Fibroblast of skin of right quadriceps (primary cell): ENCODE measurements at places on chromosomes 4 and X.

DNA sequence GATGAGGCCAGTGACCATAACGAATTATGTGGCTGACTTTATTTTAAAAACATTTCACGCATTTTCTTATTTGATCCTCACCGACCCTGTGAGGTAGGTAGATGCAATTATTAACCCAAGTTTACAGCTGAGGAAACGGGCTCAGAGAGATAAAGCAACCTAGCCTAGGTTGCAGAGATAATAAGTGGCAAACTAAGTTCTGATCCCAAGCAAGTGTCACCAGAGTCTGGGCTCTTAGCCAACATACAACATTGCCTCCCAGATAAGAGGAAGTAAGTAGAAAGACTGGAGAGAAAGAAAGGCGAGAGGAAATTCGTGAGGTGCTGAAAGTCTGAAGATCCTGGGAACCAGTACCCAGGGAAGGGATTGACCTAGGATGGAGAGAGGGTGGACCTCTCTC, 77.4 kb upstream of the GPR50 start:
- DNase-seq = no peak

GRCh38 chrX:121755541-121755940, 708.1 kb downstream of the GLUD2 start:
- DNase-seq = no peak

DNA sequence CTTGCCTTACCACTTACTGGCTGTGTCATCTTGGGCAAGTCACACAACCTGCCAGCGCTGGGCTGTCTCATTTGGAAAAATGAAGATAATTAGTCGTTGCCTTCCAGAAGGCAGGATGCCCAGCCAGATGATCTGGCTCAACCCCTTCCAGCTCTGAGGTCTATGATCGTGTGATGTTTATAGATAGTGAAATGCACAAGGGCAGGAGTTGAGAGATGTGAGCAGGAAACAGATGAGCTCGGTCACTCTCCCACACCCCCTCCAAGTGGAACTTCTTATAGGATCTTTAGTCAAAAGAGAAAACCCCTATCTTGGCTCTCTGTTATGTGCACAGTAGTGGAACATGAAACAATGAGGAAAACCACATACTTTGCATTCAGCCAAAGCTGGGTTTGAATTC, 336.8 kb upstream of the PPARGC1A start:
- no peak for DNase-seq

DNA sequence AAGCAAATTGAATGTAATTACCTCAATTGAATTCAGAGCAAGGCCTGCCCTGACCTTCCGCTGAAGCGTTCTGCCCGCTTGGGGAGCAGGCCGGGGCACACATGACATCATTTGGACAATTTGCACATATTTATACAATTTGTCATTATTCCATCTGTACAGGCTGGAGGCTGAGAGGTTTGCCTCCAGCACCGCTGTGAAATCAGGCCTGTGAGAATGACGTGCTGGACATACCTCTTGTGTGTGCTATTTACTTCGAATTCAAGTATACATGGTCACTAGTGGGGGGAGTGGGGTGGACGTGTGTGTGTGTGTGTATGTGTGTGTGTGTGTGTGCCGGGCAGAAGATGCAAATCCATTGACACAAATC, 285.6 kb downstream of the SHOX start:
- peak; percentile 31 for DNase-seq

- DNase-seq = peak; percentile 19
Measured at GRCh38 chrX:154696676-154697045, 43.3 kb upstream of the CTAG2 start.

- no peak for DNase-seq
Measured at GRCh38 chrX:120334603-120335002, 23.3 kb upstream of the TMEM255A start.

- peak; percentile 31 for DNase-seq
Measured at GRCh38 chr4:25811374-25811690, 51.5 kb downstream of the SEL1L3 start.

DNA sequence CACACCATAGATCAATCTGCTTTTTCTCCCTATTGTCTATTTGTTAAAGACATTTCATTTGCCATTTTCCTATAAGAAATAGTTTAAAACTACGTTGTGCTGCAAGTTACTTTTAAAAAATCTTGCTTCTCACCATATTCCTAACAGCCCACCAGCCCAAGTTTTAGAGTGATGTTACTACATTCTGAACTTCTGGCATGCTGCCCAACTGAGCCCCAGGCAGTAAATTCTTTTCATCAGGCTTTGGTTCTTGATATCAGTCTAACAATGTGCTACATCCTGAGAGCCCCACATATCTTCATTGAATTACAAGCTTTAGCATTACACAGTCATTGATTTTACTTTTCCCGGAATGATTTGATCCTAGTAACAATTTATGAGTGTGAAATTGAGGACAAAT, 283.8 kb upstream of the IL1RAPL1 start:
- no peak for DNase-seq

DNA sequence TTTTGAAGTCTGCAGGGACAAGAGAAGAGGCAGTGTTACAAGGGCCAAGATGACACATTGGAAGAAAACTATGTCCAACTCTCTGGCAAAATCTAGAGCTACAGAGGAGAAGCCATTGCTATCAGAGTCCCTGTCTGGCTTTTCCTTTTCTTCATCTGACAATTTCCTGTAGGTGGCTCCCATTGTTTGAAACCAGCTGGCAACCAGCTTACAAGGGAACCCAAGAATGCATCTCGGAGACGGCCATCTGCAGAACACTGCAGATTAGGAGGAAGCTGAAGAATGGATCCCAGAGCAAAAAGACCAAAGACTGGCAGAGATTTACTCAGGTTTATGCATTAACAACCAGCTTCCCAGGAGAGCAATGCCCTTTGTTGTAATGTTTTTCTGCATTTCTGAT, 216.2 kb upstream of the CTSO start:
- DNase-seq = peak; percentile 26

DNA sequence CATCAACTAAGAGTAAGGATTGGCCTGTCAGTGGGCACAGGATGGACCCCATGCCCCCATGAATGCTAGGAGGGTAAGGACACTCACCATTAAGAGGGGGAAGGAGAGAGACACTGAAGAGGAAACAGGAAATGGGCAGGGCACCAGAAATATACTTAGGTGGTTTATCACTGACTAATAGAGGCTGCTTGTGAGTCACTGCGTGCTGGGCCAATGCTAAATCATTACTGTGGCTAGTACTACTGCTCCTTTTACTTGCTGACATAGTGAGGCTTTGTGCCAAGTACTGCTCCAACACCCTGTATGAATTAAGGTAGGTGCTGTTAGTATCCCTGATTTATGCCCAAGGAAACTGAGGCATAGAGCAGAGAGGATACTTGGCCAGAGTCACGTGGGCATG, 130.4 kb upstream of the FRMPD4 start:
- peak; percentile 78 for DNase-seq

GRCh38 chr4:32645653-32646052, 1925.5 kb downstream of the PCDH7 start:
- no peak for DNase-seq

DNA sequence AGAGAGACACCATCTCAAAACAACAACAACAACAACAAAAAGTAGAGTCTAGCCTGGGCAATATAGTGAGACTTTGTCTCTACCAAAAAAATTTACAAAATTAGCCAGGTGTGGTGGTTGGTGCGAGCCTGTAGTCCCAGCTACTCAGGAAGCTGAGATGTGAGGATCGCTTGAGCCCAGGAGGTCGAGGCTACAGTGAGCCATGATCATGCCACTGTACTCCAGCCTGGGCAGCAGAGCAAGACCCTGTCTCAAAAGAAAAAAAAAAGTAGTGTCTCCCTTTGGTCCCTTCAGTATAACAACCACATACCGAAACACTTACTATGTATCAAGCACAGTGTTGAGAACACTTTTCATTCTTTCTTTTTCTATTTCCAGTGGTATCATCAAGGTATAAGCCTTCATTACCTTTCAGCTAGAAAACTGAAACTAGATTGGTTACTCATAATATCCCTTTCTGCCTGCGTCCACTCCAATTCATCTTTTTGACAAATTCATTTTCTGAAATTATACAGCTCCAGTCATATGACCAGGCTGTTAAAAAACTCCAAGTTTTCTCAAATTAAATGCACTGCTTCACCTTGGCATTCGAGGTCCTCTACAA, 54.1 kb downstream of the RPS6KA3 start:
- no peak for DNase-seq

- DNase-seq = no peak
Measured at GRCh38 chr4:136691607-136692006, 840.7 kb downstream of the PCDH18 start.

DNA sequence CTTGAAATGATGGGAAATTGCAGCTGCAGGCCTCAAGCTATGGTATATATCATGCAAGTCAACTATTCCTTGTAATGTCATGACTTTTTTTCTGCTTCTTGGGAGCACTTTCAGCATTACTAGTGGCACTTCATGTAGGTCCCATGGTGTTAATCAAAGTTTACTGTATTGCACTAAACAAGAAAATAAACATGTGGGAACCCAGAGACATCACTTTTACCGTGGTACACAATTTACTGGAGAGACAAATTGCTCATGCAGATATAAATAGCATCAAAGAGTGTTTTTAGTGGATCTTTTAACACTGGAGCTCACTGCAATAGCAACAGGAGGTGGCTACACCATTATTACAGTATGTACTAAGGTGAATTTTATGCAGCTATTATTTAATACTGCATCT, 79.2 kb downstream of the UNC5C start:
- DNase-seq = no peak

GRCh38 chr4:165379678-165380064, 863 bp downstream of the CPE start:
- no peak for DNase-seq

DNA sequence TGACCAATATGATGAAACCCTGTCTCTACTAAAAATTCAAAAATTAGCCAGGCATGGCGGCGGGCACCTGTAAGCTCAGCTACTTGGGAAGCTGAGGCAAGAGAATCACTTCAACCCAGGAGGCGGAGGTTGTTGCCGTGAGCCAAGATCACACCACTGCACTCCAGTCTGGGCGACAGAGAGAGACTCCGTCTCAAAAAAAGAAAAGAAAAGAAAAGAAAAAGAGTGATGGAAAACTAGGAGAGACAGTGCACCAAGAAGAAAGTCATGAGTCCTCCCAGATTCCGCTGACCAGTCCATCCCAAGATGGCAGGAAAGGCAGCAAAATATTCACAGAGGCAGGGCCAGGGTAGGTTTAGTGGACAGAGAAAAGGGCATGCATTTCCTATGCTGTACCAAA, 226.9 kb downstream of the ASMT start:
- DNase-seq = no peak

GRCh38 chr4:170088716-170089115, 1.0 kb downstream of the AADAT start:
- no peak for DNase-seq

GRCh38 chr4:2871911-2872310, 28.3 kb downstream of the ADD1 start:
- no peak for DNase-seq

- DNase-seq = no peak
Measured at GRCh38 chr4:184643731-184644130, 5.5 kb downstream of the CASP3 start.

DNA sequence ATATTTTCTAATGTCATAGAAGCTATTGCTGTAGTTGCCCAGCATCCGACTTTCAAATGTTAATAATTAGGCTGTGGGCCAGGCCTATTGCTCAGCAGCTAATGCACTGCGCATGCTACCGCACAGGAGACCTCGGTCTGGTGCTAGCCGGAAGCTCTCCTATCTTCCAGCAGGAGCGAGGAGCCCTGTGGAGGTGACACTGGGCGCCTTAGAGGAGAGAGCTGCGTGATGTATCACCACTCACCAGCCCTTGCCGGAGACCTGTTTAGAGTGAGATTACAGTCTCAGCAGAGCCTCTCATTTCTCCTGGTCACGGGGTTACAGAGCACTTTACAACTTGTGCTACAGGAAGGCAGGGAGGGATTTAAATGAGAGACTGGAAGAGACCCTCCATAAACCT, 31.1 kb upstream of the MID1IP1 start:
- no peak for DNase-seq

- no peak for DNase-seq
Measured at GRCh38 chrX:76555816-76556215, 128.3 kb downstream of the MAGEE1 start.

- DNase-seq = no peak
Measured at GRCh38 chr4:37634180-37634579, 52.0 kb downstream of the RELL1 start.

DNA sequence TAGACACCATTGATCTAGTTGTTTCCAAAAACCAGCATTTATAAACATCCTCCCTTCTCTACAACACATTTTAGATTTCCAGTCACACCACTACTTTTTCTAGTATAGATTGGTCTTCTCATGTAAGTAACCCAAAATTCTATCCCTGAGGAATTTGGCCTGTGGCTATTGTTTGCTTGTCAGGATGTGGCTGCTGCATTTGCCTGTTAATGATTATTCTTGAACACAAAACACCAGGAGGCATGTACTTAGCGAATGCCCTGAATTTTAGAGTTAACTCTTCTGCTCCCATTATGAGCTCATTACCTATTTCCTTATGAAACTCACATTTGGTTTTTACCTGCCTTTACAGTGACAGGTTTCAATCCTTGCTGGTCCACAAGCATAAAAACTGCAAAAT, 102.0 kb upstream of the FSTL5 start:
- DNase-seq = no peak

- no peak for DNase-seq
Measured at GRCh38 chrX:52277666-52278065, 91.2 kb upstream of the XAGE2 start.

DNA sequence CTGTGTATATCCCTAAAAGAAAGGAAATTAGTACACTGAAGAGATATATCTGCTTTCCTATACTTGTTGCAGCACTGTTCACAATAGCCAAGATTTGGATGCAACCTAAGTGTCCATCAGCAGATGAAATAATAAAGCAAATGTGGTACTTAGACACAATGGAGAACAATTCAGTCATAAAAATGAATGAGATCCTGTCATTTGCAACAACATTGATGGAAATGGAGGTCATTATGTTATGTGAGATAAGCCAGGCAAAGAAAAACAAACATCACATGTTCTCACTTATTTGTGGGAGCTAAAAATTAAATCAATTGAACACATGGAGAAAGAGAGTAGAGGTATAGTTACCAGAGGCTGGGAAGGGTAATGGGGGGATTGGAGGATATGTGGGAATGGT, 611.9 kb downstream of the STPG2 start:
- no peak for DNase-seq

DNA sequence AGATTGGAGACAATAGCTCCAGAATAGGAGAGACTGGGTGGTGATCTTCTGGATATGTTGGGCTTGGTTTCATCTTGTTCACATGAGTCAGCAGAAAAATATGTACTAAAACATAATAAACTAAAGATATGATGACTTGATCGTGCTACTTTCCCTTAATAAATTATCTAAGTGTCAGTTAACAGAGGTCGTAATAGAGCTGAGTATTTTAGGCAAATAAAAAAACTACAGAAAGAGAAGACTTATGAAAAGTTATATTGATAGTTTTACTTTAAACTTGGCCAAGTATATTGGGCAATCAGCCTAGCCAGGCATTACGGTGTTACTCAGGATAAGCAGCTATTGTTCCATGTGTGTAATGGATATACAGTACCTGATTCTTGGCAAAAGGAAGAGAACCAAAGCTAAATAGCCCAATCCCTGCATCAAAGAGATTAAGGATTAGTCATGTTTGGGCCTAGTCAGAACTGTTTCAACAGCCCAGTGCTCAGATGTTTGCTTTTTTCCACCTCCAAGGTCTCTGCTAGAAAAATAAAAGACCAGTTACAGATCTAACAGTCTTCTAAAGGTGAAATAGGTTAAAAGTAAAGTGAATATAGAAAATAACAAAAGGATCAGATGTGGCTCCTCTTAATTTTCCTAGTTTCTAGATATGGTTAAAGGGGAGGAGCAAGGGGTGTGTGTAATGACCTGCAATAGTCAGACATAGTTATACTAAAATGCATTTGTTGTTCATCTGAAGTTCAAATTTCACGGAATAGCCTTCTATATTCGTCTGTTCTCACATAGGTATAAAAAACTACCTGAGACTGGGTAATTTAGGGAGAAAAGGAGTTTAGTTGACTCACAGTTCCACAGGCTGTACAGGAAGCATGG, 262.6 kb downstream of the ADGRL3 start:
- DNase-seq = peak; percentile 58
